Stimulated activated CD4-positive, alpha-beta T cell treated with anti-CD3 and anti-CD28 coated beads, Interleukin-15, amount 100 ng/mL, for 1 hour (primary cell): ENCODE measurements at places on chromosomes 3 and 15.

- no peak for DNase-seq
These were observed 74.3 kb upstream of the STAC start for GRCh38 chr3:36305929-36306520.

GRCh38 chr3:73766599-73767381, 142.0 kb upstream of the PDZRN3 start:
- DNase-seq, result no peak

- no peak for DNase-seq
These were observed 328.7 kb downstream of the ZBBX start for GRCh38 chr3:167051421-167051820.

GRCh38 chr3:79015854-79016253, 751.9 kb downstream of the ROBO1 start:
- DNase-seq, result no peak

DNA sequence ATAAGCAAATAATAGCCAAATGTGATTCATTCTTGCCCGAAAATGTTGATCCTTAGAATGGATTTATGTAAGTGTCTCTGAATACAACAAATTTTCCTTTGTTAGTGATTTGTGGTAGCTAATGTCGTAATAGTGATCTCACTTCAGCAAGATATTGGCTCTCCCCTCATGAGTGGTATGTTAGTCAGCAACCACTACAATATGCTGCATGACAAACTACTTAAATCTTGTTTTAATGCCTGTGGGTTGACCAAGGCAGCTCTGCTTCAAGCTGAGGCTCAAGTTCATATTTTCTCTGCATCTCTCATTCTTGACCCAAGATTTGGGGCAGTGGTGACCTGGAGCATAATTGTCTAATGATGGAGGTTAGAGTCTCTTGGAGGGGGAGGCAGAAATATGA, 49.8 kb upstream of the GALNT15 start:
- no peak for DNase-seq

DNA sequence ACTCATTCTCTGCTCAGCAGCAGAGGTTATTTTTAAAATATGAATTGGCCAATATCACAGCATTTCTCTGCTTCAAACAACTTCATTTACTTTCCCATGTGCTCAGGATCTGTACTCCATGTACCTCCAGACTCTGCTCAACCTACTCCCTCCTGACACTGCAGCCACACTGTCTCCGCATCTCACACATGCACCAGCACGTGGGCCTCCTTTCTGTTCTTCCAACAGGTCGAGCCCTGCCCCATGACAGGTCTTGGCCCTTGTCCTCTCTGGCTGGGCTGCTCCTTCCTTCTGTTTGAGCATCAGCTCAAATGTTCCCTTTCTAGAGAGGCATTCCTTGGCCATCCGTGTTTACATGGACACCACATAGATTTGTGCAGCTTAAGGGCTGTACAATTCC, 195.7 kb downstream of the EBLN2 start:
- no peak for DNase-seq

DNA sequence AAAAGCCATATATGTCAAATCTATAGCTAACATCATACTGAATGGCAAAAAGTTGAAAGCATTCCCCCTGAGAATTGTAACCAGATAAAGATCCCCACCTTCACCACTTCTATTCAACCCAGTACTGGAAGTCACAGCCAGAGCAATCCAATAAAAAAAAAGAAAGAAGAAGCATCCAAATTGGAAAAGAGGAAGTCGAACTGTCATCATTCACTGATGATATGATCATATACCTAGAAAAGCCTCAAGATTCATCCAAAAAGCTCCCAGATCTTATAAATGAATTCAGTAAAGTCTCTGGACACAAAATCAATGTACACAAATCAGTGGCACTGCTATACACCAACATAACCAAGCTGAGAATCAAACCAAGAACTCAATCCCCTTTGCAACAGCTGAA, 97.4 kb downstream of the CBLB start:
- DNase-seq, result no peak

GRCh38 chr3:159731254-159731653, 257.4 kb upstream of the IL12A start:
- no peak for DNase-seq

DNA sequence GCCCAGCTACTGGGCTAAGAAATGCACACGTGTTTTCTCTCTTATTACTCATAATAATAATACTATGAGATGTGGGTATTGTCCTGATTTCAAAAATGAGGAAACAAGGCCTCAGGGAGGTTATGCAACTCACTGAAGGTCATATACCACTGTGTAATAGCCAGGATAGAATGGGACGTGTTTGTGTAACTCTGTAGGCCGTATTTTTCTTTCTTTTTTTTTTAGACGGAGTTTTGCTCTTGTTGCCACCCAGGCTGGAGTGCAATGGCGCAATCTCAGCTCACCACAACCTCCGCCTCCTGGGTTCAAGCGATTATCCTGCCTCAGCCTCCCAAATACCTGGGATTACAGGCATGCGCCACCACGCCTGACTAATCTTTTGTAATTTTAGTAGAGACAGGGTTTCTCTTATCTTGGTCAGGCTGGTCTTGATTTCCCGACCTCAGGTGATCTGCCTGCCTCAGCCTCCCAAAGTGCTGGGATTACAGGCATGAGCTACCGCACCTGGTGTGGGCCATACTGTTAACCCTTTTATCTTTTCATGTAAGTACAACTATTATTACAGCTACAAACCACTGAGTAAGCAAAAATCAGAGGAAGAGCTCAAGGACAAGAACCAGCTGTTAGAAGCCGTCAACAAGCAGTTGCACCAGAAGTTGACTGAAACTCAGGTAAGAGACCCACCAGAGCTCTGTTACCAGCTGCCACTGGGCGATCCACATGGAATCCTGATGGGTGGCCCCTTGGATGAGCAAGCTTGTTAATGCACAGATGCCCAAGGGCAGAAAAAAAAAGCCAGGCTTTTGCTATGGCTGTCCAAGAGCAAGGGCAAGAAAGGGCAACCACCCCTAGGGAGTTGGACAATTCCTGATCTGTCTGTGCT, 6.7 kb downstream of the KNSTRN start:
- no peak for DNase-seq

- no peak for DNase-seq
These were observed 138.8 kb upstream of the PLXND1 start for GRCh38 chr3:129745253-129745652.

- no peak for DNase-seq
These were observed 256.5 kb upstream of the CBLB start for GRCh38 chr3:106125321-106125720.

DNA sequence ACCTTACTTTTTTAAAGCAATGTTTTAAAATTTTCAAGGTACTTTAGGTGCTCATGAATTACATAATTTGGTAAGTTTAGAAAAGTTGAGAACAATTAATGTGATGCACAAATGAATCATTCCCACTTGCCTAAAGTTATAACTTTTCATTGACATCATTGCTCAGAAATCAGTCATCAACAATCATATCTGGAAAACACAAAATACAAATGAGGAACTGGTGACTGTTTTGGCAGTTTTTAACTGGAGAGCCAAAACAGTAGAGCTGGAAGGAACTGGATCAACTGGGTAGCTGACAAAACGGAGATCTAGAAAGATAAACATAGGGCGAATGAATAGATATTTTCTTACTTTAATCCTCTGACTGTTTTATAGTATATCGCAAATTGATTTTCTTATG, 767.1 kb downstream of the IGSF11 start:
- no peak for DNase-seq

DNA sequence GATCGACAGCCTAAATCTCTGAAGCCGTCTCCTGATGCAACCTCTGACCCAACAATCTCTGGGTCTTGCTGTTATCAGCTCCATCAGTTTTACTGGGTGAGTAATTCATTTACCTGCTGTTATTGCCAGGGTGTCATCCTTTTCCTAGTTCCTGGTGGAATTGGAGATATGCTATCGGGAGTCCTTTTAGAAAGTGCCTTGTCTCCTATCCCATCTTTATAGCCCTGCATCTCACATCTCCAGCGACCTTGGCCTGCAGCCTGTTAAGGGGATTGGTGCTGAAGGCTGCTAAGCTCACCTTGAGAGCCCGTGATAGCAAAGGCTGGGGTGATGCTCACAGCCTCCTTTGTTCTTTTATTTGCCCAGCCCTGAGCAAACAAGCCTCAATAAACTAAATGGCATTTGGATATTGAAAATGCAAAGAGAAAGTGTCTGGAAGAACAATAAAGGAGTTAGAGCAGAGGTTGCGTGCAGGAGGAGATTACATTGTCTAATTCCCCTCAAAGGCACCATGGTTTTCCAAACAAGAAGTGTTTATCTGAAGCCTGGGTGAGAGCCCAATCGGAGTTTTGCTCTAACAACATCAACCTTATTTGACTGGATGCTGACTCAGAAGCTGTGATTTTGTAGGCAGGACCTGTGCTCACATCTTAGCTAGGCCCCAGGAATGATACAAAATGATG, 101.8 kb downstream of the RPLP1 start:
- no peak for DNase-seq

GRCh38 chr3:9732080-9732739, 675 bp downstream of the BRPF1 start:
- DNase-seq, result peak; percentile 11

DNA sequence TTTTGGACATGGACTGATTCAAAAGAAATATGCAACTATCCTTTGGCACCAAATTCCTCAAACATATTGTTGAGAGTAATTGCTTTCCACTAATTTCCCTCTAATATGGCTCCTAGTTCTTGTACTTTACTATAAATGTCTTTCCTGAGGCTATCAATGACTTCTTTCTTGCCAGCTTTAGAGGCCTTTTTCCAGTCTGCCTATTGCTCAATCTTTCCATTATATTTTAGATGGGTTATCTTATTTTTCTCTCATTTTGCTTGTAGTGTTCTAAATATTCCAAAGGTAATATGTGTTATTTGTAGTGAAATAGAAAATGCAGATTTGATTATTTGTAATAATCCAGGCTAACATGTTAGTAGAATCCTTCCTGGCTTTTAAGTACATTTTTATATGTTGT, 11.5 kb upstream of the TEX9 start:
- DNase-seq, result no peak

GRCh38 chr3:79019137-79019923, 748.5 kb downstream of the ROBO1 start:
- no peak for DNase-seq

DNA sequence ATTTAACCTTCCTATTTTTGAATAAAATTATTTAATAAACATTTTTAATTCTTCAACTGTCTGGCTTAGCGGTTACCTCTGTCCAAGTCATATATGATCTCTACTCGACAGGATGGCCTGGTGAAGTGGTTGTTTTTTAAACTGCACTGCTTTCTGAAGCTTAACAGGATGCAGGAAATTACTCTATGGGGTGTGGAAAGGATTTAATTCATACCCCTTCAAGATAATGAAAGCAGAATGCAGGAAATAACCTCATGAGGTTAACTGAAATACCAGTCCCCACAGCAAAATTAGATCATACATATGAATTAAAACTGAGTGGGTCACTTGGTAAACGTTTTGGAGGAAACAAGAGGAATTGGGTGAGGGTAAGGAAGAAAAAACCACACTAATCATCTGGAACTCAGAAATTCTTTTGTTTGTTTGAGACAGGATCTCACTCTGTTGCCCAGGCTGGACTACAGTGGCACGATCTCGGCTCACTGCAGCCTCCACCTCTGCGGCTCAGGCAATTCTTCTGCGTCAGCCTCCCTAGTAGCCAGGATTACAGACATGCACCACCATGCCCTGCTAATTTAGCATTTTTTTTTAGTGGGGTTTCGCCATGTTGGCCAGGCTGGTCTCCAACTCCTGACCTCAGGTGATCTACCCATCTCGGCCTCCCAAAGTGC, 50.1 kb downstream of the LYSMD4 start:
- no peak for DNase-seq

DNA sequence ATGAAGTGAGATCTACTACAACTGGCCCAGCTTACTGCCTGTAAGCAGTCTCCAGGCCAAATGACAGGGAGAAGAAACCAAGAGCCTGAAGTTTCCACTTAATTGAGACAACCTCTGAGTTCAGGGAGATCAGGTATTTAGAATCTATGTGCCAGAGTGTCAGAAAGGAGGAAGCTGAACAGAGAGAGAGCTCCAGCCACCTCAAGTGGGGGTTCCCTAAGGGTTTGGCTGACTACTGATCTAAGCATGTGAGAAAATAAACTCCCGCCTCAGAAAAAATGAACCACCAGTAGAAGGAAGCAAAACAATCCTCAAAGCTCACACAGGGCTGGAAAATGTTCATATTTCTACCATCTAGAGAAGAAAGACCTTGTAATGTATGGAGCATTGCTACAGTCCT, 25.0 kb downstream of the ADAM10 start:
- DNase-seq, result no peak

DNA sequence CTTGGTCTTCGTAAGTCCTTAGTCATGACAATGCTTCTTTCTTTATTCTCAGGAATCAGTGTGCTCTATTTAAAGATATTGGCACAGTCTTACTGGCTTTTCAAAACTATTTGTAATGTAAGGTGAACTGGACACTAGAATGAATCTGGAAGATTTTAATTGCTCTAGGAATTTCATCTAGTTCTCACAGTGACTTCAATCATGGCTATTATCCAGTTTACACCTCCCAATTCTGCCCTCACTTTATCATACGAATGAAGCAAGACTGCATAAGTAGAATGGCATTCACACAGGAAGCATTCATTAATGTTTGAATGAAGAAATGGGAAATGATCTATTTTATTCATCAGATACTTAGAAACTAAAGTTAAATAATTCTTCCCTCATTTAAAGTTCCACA, 26.7 kb upstream of the DRD3 start:
- no peak for DNase-seq

- no peak for DNase-seq
These were observed 17.8 kb downstream of the ITGA11 start for GRCh38 chr15:68414206-68414555.

DNA sequence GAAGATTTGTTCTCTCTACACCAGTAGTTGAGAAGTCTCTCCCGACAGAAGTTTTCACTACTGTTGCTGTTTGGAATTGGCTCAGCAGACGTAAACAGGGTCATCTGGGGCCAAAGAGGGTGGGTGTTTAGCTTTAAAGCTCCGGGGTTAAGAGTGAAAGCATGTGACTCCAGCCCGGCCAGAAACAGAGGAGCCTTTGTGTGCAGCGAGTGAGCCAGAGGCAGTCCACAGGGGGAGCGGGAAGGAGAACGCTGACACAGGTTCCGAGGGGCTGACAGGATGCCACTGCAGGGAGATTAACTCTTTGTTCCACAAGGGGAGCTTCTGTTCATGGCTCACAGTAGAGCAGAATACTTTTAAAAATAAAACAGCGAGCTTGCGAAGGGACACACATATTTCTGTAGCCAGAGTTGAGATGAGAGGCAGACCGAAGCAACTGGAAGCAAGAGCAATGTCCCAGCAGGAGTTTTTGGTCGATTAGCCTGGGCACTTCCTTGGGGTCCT, 26.9 kb downstream of the BMF start:
- DNase-seq, result no peak

DNA sequence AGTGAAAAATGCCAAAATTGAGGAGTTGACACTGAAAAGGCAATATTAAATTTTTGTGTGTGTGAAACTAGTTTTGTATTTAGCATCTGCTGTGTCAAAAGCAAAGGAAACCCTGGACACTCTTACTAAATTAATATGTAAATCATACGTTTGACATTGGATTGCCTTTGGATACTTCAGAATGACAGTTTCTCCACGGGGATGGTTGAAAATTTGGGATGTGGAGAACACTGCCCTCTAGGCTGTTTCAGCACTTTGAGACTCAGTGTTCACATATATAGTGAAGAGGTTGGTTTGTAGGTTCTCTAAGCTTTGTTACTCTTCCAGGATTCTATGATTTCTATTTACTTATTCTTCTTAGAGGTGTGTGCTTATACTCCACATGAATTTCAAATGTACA, 3.0 kb downstream of the ROBO2 start:
- DNase-seq, result no peak

GRCh38 chr3:49248840-49249227, 28.2 kb downstream of the C3orf62 start:
- no peak for DNase-seq

GRCh38 chr3:12234192-12234591, 54.7 kb upstream of the PPARG start:
- no peak for DNase-seq

- no peak for DNase-seq
These were observed 133.7 kb downstream of the FOXB1 start for GRCh38 chr15:60137711-60138396.
